ENCODE measurements at places on chromosomes 7 and 10.

DNA sequence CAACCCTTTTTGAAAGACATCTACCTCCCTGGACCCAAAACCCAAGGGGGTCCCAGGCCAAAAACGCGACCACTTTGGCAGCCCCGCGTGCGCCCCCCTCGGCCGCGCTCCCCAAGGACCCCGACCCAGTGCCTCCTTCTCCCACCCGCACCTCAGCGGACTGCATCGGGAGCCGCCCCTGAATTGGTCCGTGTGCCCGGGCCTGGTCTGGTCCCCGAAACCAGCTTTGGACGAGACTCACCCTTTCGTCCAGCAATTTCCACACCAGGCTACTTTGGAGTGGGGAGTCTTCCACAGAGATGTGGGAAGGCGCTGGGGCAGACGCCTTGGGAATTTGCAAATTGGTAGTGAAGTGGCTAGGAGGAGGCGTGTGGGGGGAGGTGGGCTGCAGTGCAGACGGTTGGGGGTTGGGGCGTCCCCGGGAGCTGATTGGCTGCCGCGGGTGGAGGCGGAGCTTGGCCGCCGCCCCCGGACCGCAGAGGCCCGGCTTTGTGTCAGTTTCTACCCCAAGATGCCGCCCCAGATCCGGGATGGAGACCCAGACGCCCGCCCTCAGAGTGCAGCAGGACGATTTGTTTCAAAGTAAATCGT is 16.9 kb downstream of the TCAF1 start:
- no peak for DNase-seq

DNA sequence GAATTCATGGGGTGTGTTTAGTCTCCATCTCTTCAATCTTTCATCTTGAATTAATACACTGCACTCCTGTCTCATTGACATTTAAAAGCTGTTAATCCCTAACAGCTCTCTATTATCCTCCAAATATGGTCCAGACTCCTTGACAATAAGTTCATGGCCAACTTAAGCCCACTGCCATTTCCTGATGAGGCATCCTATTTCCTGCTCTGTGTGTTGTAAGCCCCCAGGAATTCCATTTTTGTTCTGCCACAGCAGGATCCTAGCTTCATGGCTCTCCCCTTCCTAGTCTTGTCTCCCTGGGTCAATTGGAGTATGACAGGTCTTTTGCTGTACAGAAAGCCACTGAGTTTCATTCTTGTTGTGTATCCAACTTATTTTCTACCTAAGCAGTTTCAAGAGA is 218.8 kb downstream of the OTUD1 start:
- DNase-seq, result no peak

- no peak for DNase-seq
Measured at GRCh38 chr7:105429746-105430612, 41.3 kb upstream of the SRPK2 start.

GRCh38 chr7:6399351-6399750 is 48.4 kb downstream of the DAGLB start:
- no peak for DNase-seq

DNA sequence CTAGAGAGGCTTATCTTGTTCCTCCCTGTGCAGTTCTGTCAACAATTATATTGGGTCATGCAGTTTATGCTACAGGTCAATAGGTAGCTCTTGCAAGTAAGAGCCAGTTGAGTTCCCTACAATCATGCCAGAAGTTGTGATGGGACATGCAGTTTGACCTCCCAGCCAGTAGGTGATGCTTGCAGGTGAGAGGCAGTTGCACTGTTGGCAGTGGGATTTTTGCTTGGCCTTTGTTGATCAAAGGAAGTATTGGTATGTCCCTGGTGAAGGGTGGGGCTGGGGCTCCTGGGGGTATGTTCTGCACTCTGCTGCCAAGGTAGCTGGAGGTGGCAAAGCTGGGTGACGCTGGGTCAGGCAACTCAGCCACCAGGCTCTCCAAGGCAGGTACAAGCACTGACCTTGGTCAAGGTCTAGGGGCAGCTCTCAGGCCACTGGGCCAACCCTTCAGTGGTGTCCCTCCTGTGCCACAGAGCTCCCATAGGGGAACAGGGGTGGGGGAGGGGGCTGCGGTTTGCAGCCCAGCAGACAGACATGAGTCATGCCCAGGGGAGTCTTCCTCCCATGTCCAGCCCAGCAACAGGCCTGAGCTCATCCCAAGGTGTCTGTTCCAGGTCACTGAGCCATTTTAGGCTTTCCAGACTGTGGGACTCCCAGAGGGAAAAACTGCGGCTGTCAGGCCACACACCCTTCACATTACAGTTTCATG is 43.3 kb downstream of the MEOX2 start:
- no peak for DNase-seq

DNA sequence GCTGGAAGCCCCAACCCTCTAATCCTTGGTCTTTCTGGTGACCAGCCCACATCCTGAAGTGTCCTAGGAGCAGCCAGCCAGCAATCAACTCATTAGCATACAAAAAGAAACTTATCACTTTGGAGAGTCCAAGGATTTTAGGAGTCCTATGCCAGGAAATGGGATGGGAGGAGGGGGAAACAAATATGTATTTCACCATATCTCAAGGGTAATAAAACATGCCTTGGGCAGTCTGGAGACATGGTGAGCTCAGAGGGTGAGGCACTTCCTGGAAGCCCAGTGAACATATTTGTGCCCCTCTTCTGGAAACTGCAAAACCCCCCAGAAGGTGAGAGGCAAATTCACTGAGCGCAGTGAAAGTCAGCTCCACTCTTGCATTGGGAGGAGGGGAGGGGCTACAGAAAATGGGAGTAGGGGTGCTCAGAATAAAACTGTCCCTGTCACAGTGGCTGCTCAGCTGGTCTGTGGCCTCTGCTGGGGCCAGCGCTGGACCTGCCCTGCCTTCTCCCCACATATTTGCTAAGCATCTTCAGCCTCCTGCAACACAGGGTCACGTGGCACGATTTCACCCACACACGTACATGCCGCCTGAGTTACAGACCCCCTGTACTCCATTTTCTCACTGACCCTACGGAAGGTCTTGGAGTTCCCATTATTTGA is 17.7 kb upstream of the ZMIZ1 start:
- DNase-seq, result no peak

GRCh38 chr7:16936626-16937422 is 55.0 kb upstream of the AGR3 start:
- DNase-seq, result no peak

DNA sequence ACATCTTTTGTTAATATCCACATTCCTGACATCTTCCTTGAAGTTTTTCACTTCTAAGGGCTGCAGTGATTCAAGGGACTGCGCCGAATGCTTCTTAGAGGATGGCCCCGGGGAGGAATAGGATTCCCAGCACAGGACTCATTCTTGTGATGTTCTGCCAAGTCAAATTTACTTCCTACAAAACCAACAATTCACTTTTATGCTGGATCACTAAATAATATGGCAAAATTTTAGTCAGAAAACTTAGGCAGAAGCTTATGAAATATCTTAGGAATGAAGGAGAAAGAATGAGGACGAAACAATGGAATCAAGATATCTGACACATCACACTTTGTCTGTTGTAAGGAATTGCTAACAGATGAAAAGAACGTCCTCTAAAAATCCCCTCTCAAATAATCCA is 151.5 kb downstream of the JAZF1 start:
- DNase-seq, result no peak

DNA sequence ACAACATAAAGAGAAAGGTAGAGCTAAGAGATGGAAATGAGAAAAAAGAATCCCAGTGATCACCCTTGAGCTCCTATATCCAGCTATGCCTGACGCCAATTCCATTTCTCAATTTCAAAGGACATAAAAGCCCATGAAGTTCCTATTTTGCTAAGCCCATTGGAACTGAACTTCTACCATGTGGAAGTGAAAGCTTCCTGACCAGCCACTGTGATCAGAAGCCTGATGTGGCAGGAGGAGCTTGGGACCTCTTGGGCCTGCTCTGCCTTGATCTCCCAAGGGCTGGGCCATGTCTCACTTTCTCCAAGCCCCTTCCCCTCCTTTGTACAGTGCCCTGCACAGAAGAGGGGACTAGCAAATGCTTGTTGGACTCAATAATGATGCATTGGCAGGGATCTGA is 52.7 kb downstream of the PRLHR start:
- no peak for DNase-seq

DNA sequence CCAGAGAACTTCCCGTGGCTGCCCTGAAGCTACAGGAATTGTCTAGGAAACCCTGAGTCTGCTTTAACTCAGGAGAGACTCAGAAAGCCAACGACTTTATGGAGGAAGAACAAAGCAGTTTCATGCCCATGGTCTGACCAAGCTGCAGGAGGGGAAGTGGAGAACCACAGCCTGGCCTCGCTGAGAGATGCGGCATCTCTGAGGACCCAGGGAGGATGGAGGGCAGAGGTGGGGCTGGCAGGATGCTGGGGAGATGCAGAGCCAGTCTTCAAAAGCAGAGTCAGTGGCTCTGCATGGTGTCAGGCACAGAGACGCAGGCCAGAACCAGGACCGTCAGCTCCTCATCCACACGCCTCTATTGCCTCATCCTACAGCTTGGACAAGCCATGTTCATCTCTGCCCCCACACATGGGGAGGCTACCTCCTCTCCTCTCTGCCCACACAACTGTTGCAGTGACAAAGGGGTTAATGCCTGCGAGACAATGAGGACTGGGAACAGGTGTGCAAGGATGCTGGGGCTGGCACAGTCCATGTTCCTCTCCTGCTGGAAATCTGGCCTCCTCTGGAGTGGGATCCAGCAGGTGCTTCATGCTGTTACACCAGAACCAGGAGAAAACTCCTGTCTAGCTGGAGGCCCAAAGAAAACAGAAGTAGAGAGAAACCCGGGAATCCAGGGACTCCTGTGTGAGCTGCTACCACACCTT is 267.0 kb downstream of the PLXNA4 start:
- no peak for DNase-seq

- no peak for DNase-seq
Measured at GRCh38 chr10:28704464-28705161, 27.3 kb downstream of the BAMBI start.

- DNase-seq, result no peak
Measured at GRCh38 chr7:28509251-28510025, 97.1 kb downstream of the CREB5 start.

DNA sequence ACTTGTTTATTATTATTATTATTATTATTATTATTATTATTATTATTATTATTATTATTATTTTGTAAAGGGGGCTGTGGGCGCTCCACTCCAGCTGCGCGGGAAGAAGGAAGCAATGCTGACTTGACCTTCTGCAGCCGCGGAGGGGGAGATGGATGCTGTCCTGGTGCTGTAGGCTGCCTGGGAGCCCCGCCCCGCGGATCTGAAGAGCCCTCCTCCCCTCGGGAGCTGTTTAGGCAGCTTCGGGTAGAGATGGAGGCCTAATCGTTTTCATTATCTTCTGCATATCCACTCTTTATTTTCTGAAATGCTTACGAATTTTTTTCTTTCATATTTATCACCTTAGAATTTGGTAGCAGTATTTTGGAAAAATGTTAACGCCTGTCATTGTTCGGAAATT is 101.2 kb upstream of the KLF6 start:
- DNase-seq, result no peak

GRCh38 chr7:150962553-150963399 is 15.3 kb downstream of the KCNH2 start:
- DNase-seq, result no peak

All from NCI-H1048 (cell line).